ENCODE measurements at places on chromosomes 5 and 9. TPM values are rescaled to one million over a fixed set of nuclear protein-coding genes. Genes with fewer than 3 reads are reported as not detected.

DNA sequence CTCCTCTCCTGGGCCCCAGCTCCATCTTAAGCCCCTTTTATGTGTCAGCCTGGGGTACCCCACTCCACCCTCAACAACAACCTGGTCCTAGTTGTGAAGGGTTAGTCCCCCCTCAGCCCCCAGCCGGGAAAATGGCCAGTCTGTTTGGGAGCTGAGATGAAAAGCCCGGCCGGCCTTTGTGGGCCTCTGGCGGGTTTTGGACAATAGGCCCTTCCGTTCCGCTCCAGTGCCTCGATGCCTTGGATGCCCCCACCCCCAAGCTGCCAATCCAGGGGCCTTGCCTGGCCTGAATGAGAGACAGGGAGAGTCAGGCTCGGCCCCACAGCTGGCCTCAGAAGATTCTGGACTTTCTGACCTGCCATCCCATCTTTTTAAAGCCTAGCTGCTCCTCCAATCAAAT is 9.2 kb downstream of the CNTFR start:
- DNase-seq = no peak

DNA sequence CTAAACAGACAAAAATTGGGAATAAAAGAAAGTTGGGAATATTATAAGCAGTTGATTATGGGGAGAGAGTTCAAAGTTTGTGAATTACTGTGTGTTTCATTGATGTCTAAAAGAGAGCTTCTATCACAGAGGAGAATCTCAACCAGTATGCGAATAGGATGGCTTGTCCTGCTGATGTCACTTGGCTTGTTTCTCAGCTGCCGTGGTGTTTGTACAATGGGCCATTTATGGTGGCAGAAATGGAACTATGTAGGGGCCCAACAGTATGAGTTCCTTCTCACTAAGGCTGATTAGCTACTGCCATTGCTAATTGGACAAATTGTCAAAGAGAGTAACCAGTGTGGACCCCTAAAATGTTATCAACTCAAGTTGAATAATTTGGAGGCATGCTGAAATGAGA is 103.9 kb downstream of the ST8SIA4 start:
- DNase-seq = no peak

DNA sequence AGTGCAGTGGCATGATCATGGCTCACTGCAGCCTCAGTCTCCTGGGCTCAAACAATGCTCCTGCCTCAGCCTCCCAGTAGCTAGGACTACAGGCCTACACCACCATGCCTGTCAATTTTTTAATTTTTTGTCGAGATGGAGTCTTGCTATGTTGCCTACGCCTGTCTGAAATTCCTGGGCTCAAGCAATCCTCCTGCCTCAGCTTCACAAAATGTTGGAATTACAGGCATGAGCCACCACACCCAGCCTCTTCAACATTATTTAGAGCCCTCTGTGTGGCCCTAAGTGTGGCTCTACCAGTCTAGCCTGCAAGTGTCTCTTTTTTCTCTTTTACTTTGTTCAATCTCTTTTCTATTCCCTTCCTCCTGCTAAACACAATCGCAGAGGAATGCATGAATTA is 154.4 kb upstream of the EPB41L4A start:
- DNase-seq = no peak

DNA sequence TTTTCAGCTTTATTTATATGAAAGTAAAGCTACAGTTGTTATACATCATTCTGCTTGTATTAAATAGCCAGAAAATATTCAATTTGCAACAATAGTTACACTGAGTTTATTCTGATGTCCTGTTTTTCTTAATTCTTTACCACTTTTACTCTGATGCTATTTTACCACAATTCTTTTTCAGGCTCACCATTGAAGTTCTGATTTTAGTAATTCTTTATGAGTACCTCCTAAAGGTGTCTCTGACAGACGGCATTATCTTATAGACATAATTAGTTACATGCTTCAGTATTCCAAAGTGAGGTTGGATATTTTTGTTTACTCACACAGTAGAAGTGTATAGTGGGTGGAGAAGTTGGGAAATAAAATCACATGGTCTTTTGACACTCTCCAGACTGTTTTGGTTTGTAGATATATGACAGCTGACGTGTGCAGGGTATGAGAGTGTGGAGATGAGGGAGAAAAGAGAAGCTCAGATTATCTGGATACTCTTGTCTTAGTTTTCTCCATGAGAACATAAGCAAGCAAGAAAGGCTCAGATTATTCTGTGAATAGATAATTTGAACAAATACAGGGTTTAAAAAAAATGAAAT is 97.4 kb downstream of the FBXO4 start:
- no peak for DNase-seq

DNA sequence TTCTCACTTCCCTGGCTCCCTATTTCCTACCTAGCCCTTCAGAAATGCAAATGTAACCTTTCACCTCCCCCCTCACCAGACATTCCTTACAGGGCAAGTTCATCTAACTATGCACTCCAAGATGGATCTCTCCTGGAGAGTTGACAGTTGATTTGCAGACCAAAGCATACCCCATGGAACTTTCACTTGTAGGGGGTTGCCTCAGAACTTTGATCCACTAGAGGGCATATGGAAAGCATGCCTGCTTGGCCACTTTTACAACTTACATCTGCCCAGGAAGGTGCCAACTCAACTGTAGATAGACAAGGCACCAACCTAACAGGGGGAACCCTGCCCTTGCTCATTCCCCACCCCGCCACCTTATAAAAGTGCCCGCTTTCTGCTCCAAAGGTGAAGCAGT is 187.8 kb downstream of the NXNL2 start:
- no peak for DNase-seq

- no peak for DNase-seq
Measured at GRCh38 chr9:123696476-123696875, 233.4 kb downstream of the DENND1A start.

- no peak for DNase-seq
Measured at GRCh38 chr5:179803651-179804554, 2.8 kb downstream of the MGAT4B start.

DNA sequence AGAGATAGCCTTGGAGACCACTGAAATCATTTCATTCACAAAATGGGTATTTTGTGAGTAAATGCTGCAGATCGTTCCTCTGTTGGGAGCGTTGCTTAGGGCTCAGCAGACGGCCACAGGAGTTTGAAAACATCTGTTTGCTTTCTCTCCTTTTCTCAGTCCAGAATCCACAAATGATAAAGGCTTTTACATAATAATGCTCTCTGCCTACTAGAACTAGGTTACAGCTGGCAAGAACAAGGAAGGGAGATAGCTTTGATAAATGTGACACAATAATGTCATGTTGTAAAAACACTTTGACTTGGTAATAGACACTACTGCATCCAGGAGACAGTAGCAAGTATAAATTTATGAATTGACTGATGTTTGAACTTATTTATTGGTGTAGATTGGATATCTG is 1072.4 kb upstream of the CDH6 start:
- DNase-seq = no peak

DNA sequence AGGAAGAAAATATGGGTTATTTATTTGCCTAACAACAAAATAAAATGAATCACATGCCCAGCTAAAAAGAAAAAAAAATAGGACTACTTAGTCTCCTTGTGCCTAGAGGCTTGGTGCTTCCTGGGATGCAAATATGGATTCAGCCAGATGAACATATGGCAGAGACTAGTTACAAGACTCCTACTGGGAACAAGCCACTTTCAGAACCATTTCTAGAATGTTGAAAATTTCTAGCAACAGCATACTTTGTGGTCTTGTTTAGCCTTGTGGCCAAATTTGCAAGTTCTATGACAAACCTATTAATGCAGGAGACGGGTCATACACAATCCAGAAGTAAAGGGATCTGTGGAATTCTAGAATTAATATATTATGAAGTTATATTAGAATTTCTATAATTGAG is 198.7 kb downstream of the CHSY3 start:
- DNase-seq = no peak

DNA sequence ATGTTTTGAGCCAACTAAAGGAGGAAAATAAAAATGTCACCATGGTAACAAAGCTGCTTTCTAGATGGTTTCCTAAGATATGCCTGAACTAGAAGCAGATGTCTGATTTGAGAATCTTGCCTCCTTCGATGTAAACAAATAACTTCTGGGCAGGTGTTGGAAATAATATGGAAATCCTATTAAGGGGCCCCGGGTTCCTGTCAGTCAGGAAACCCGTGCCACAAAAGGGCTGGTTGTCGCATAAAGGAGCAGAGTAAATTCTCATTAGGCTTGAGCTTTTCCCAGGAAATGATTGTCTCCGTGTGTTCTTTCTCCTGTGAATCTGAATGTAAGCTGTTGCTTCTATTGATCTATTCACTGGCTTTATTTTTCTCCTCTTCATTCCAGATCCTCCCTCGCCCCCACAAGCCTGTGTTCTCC is 90.8 kb downstream of the TLE4 start:
- DNase-seq = no peak

DNA sequence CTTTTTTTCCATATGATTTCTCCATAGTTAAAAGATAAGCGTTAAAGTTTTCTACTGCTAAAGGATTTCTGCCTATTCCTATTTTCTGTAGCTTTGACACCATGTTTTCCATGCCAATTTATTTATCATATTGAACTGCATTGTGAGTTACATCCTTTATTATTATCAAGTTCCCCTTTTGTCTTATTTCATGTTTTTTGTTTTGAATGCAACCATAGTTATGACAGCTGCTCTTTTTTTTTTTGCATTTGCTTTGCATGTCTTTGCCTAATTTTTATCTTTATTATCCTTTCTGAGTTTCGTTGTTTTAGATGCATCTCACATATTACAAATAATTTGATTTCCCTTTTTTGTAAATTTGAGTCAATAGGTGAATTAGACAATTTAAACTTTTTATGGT is 161.5 kb downstream of the DEPDC1B start:
- DNase-seq = no peak

GRCh38 chr9:33737811-33738606 is 57.4 kb upstream of the PRSS3 start:
- no peak for DNase-seq

Gene SLC6A18
- not detected for polyA plus RNA-seq

Gene TRPM3
- polyA plus RNA-seq = 1.6 TPM

Gene PFN3
- not detected for polyA plus RNA-seq

Gene SPINK4
- polyA plus RNA-seq = not detected

Gene CREB3
- polyA plus RNA-seq = 37.4 TPM

Gene NTRK2
- polyA plus RNA-seq = 1.1 TPM

Gene GADD45G
- polyA plus RNA-seq = 7.1 TPM

Gene SPATA31E1
- not detected for polyA plus RNA-seq

Data from right lung (tissue), 10 donors.